T-cell (primary cell): ENCODE measurements at places on chromosomes 1 and 21.

GRCh38 chr1:233673261-233673946 lies 59.5 kb downstream of the KCNK1 start:
- no peak for DNase-seq

DNA sequence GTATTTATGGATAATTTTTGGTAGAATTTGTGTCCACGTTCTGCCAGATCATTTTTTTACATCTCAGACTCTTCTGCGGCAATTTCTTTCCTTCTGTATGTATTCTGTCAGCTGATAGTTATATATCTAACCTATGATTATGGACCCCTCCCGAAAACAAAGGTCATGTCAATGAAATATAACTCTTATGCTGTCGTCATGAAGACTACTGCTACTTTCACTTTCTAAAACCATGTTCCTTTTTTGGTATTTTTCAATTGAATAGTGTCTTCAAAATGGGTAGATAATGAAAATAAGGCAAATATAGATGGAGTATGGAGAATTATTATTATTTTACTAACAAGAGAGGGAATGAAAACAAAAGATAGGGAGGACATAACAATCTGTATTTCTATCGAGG lies 3.2 kb downstream of the ANGPTL1 start:
- no peak for DNase-seq

- no peak for DNase-seq
Observed at GRCh38 chr1:50425376-50426107, 2.3 kb upstream of the DMRTA2 start.

GRCh38 chr1:247491328-247491727 lies 33.4 kb upstream of the OR2B11 start:
- DNase-seq, result no peak

GRCh38 chr1:226937940-226938725 lies 2.0 kb upstream of the COQ8A start:
- DNase-seq, result no peak

- DNase-seq, result no peak
Observed at GRCh38 chr1:1665815-1666251, 7.0 kb upstream of the CDK11B start.

DNA sequence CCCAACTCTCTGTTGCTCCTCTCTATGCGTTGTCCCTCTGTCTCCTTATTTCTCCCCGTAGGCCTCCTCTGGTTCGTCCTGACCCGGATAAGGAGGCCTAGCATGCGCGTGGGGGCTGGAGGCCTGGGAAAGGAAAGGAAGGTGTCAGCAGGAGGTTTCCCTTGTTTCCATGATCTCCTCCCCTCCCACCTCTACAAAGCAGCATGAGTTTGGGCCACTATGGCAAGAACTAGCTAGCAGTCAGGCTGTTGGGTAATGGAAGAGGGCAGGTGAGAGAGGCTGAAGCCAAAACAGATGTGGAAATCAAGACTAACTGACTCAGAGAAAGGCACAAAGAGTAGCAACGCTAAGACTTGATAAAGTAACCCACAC lies 687 bp upstream of the SEMA6C start:
- no peak for DNase-seq
